ENCODE measurements at places on chromosomes 4 and X.

- no peak for DNase-seq
Observed at GRCh38 chr4:3337811-3338210, 45.0 kb downstream of the RGS12 start.

- DNase-seq = no peak
Observed at GRCh38 chr4:33060674-33061542, 2340.7 kb downstream of the PCDH7 start.

DNA sequence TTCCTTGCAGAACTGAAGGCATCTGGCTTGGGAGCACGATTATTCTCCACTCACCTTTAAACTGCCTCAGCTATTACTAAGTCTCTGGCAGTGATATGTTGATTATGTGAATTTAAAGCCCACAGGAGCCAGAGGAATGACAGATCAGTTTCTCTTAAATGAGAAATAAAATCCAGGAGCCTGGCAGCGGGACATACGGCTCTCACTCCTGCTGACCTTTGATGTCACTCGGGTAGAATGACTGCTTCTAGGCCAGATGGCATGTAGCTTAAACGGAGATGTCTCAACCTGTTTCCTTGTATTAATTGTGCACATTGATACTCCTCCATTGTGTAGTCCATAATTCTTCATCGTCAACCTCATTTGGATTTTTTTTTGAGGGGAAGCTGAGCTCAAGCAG, 4.0 kb upstream of the CBLL2 start:
- no peak for DNase-seq

GRCh38 chrX:119501511-119502148, 33.4 kb downstream of the SLC25A5 start:
- DNase-seq = no peak

- no peak for DNase-seq
Observed at GRCh38 chrX:73850124-73851013, 287.4 kb downstream of the CHIC1 start.

- DNase-seq = no peak
Observed at GRCh38 chr4:141416219-141416618, 195.5 kb downstream of the ZNF330 start.

- no peak for DNase-seq
Observed at GRCh38 chrX:72276478-72276953, 532 bp downstream of the RPS4X start.

DNA sequence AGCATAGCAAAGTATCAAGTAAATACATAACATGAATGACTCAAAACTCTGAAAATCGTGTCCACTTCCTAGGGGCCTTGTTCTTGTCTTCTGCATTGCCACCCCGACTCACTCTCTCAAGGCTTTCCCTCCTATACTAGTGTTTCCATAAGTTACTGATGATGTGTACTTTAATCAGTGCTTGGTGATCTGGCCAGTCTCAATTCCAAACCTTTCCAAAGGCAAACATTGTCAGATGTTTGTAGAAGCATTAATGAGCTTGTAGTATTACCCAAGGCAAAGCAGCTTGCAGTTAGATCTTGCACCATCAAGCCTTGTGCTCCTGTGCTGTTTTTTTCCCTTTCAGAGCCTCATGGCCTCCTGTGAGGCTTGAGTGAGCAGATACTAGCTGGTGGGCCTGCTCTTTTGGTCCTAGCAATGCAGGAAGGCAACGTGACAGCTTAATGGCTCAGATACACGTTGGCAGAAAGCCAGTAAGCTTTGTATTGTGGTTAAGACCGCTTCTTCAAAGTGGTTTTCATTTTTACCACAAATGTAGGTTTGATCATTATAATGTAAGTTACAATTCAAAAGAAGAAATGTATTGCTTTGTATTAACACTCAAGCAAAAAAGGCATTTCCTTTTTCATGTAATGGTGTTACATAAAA, 51.8 kb downstream of the RBPJ start:
- peak; percentile 38 for DNase-seq

DNA sequence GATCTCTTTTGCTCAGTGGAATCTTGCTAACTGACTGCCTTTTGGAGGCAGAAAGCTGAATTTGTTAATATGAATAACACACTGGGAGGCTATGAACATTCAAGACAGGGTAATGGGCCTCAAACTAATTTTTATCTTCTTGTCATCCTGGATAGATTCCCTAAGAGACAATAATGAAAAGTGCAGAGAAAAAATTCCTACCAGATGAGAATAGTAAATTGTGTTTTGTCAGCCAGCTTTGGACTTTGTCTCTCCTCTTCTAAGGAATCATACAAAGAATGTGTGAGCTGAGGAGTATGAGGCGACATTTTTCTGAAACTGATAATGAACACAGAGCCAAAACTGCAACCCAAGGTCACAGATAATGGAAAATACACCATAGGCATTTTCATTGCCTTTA, 649.3 kb downstream of the IQCM start:
- no peak for DNase-seq

GRCh38 chrX:78650906-78651437, 8.2 kb downstream of the RTL3 start:
- DNase-seq = no peak

- no peak for DNase-seq
Observed at GRCh38 chrX:714131-714530, 83.5 kb downstream of the SHOX start.

GRCh38 chr4:51842167-51842553, 793 bp upstream of the DCUN1D4 start:
- no peak for DNase-seq

DNA sequence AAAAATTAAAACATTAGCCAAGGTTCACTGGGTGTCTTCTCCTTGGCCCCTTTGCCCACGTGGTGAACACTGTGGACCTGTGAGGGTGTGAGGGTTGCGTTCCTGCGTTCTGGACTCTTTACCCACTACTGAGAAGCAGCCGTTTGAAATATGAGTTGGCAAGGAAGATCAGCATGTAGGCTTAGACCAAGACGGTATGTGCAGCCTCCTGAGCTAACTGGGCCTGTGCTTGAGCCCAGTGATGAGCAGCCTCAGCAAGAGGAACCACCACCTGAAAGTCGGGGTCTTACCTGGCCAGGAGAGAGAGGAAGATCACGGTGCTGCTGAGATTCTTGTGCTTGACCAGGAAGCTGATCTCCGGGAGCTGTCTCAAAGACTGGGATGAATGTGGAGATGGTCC, 19.5 kb downstream of the RGS12 start:
- no peak for DNase-seq

GRCh38 chr4:75107755-75108612, 175.1 kb downstream of the PARM1 start:
- no peak for DNase-seq

DNA sequence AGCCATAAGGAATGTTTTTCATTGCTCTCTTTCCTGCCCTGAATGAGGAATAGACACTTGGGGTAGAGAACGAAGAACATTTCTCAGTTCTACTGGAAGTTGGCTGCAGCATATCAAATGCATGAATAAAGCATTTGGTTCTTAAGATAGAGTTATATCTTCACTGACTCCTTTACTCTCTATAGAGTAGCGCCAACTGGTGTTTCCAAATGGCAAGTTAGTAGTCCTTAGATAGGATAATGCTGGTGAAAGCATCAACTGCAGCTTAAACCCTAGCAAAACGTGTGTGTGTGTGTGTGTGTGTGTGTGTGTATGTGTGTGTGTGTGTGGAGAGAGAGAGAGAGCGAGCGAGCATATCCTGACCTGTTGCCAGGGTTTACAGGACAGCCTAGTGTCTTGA, 62.2 kb upstream of the FRMPD4 start:
- no peak for DNase-seq

DNA sequence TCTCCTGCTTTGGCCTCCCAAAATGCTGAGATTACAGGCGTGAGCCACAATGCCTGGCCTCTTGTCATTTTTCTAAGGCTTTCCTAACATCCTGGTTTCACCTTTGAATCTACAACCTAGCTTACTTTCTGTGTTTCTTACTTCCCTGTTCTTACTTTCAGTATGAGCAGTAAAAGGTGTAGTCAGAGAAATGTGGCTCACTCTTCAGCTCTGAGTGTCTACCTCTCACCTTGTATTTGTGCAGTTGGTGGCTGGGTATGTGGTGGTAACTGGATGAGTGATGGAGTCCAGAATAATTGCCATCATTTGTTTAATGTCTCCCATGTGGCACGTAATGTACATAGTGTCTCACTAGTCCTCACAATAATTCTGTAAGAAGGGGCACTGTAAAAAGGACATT, 19.1 kb upstream of the CXCL11 start:
- no peak for DNase-seq

DNA sequence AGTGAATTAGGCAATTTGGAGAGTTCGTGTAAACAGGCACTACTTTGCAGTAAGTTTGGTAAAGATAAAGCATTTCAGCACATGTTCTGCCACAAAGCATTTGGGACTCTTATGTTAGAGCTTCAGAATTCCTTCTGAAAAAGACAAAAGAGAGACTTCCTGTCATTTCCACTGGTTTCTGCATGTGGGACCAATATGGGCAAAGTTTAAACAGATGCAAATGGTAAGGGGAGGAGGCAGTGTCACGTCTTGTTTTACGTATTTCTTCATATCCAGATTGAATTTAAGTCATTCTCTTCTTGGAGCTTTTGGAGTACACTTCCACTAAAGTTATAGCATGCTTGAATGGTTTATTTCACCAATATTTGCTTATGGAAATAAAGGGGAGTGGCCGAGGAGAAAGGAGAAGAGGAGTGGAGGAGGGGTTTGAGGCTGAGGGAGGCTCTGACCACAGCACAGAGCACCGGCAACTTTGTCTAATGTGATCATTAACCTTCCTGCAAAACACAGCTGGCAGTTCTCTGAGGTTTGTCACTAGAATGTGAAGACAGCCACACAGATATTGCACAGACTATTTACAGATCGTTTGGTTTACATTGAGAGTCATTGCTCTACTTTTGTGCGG, at the start of gene APELA:
Gene APELA (plus strand): TSS at position 479 of the 625 bp plus-strand sequence. CDS start 154 bp downstream, outside the sequence.
- no peak for DNase-seq

DNA sequence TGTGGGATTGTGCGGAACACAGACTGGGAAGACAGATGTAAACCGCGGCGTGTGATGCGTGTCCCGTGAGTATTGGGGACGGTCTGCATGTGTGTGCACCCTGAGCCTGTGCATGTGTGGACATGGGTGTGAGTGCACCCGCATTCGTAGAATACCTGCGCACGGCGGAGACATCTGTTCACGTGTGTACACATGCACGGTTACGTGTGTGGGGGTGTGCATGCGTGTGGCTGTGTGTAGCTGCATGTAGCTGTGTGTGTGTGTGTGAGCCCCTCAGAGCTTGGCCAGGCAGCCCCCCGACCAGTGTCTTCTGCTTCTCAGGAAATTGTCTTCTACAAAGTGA, 19.6 kb downstream of the ATP5ME start:
- no peak for DNase-seq

DNA sequence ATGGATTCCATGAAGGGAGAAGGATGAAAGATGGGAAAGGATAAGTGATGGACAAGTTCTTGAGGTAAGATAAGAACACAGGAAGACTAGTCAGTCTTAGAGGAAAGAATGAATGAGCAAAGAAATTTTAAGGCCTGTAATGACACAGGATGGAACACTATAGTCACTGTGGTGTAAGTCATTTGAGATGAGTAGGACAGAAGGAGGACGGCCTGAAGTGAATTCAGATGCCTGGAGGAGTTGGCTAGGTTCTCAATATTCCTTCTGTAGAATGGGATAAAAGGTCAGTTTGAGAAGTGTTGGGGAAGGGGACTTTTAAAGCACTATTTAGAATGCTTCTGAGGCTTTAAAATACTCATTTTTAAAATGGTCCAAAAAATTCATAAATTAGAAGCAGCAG, 3.9 kb downstream of the MSMO1 start:
- DNase-seq = no peak

DNA sequence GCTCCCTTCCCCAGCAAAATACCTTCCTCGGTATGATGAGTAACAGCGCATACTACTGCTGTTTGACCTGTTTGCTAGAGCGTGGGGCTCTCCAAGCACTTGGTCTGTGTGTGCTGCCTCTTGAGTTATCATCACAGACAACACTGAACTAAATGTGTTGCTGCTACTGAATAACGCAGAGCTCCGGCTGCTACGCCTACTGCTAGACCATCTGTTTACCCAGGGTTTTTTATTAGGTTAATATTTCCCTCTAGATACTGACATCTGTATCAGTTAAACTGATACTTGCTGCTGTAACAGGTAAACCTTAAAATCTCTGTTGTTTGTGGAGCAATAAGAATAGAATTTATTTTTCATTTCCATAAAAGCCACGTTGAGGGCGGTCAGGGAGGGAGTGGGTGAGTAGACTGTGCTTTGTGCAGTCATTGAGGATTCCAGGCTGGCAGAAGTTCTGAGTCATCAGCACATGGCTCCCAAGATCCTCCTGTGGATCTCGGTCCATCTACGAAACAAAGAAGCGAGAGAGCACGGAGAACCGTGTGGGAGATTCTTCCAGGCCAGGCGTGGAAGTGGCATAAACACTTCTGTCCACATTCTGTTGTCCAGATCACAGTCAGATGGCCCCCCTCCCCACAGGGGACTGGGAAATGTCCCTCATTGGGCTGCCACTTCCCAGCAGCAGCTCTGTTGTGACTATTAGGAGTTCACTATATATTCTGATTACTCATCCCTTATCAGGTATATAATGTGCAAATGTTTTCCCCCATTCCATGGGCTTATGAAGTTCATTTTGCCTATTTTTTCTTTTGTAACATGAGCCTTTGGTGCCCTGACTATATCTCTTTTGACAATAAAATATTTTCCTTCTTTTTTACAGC, 14.1 kb downstream of the GRK4 start:
- DNase-seq = no peak

GRCh38 chr4:188297873-188298272, 158.6 kb downstream of the TRIML1 start:
- DNase-seq = no peak

GRCh38 chrX:96846841-96847240, 36.9 kb upstream of the RPA4 start:
- DNase-seq = no peak

DNA sequence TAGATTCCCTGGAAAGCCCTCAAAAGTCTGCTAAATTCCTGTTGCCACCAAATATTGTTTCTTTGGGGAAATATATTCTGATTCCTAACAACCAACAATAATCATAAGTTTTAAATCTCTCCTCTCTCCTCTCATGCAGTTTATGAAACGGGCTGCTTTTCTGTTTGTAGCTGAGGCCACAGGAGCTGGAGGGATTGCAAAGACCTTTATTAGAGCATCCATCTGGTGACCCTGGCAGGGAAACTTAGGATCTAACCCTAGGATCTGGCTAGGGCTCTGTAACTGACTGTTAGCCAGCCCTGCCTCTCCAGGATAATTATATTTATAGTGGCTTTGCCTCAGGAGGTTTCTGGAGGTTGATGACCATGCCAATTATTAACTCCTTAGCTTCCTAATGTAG, 56.9 kb downstream of the SMAD1 start:
- no peak for DNase-seq

DNA sequence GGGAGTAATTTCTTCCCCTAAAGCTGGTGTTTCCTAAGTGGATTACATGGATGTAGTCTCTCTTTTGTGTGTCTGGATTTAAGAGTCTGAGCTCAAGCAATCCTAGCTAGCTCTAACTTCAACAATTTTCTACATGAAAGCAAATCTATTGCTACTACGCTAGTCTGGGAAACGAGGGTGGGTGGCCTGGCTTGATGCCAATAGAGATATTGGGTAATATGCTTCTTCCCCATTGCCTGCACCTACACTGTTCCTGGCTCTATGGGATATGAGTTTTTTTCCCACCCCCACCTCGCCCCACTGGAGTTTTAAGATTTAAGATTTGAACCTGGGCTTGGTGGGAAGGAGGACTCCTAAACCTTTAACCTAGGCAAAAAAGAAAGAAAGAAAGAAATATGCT, 158.8 kb downstream of the RBM46 start:
- no peak for DNase-seq

- no peak for DNase-seq
Observed at GRCh38 chrX:93660575-93660974, 12.8 kb downstream of the NAP1L3 start.
